PC-9 (cell line): ENCODE measurements at places on chromosomes 5 and 9.

DNA sequence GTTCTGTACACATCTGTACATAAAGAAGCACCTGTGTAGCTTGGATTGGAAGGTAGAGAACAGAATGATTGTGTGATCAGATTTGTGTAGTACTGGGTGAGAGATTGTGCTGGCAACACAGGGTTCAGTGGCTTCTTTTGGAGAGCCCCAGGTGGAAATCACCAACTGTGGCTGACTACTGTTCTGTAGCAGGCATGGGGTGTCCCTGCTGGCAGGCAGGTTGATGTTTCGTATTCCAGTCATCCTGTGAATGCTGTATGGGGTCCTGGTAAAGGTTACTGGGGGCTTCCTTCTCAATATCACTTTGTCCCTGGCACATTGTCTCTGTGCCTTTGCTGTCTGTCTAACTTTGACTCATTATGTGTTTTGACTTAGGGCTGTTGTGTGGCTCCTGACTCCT lies 5.3 kb downstream of the ASPN start:
- DNase-seq = no peak

DNA sequence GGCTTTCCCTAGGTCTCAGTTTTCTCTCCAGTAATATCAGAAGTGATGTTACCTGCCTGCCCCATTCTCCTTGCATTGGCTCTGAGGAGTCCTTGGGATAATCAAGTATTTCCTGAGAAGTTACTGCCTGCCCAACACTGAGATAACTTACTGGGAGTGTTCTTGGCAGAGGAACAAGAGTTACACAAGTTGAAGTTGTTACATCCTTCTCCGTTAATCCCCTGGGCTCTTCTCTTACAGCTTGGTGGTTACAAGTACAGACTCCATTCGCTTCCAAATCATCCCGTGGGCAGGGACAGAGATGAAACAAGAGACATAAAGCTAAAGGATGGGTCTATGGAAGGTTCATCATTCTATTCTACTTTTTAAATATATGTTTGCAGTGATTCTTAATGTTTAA lies 74.1 kb upstream of the SAP30L start:
- DNase-seq = no peak

- DNase-seq = no peak
These were observed 229.9 kb downstream of the PIK3R1 start for GRCh38 chr5:68445257-68446069.

DNA sequence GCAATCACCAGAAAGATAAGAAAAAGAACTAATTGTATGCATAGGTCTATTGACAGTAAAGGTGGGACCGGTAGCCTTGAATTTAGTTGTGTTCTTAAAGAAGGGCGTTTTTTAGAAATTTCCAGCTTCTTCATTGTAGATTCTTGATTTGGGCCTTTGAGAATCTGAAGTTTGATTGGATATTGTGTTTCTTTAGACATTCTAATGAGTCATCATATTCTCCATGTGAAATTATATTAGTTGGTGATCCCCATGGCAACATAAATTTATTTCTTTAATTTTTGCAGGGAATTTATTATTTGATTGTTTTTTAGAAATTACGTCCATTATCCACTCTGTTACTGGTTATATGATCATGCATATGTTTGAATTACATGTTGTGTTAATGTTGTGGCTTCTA lies 63.6 kb downstream of the MAN2A1 start:
- DNase-seq = no peak

DNA sequence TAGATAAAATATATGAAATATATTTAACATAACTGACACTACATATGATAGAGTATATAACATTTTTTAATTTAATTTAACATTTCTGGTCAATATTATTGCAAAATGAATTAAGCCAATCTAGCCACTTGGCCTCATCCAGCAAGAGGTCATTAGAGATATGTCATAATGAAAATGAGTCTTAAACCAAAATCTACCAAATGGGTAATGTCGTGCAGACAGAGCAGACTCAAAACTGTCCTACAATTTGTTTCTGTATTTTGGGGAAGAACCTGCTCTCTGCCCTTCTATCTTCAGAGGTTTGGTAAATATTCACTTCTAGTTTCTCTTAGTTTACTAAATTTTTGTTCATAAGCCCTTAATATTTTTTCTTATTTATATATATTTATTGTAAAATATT lies 61.4 kb downstream of the ARHGEF28 start:
- no peak for DNase-seq

- DNase-seq = no peak
These were observed 181.6 kb downstream of the TRIM36 start for GRCh38 chr5:114988096-114988495.

GRCh38 chr5:83877911-83878706 lies 157.5 kb upstream of the HAPLN1 start:
- DNase-seq = no peak
